ENCODE measurements at places on chromosomes 7 and 10.

- DNase-seq = peak; percentile 52
Observed at GRCh38 chr10:16777473-16778370, 39.5 kb downstream of the RSU1 start.

GRCh38 chr7:150481186-150481920 lies 30.9 kb downstream of the GIMAP8 start:
- DNase-seq = no peak

DNA sequence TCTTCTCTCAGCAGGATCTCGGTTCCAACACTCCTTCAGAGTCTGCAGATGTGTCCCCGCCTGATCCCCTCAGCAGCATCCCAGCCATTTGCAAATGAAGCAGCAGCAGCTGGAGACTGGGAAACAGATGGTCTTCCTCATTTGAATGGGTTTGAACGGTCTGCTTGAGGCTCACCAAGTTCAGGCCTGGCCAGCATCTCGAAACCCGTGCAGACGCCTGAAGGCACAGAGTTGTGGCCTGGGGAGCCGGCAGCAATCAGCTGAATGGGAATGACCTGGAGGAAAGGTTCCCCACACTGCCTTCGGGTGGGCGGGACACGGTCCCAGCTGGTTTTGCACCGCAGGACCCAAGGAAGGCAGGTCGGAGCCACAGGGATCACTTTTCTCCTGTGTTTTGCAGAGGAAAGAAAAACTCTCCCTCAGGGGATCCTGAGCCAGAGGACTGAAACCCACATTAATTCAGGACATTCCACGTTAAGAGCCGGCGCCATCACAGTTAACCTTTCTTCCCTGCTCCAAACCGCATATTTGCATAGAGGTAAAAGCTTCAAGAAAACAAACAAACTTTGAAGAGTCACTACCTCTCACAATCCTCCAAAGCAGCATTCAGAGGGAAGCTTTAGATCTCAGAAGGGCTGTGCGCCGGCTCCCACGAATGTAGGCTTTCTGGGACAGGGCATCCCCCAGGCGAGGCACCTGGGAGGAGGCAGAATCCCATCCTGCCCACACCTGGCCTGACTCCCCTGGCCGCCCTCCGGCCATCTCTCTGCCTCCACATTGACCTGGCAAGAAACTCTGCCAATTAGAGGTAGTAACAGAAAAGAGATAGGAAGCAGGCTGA lies 17.7 kb downstream of the FGFR2 start:
- DNase-seq = no peak

DNA sequence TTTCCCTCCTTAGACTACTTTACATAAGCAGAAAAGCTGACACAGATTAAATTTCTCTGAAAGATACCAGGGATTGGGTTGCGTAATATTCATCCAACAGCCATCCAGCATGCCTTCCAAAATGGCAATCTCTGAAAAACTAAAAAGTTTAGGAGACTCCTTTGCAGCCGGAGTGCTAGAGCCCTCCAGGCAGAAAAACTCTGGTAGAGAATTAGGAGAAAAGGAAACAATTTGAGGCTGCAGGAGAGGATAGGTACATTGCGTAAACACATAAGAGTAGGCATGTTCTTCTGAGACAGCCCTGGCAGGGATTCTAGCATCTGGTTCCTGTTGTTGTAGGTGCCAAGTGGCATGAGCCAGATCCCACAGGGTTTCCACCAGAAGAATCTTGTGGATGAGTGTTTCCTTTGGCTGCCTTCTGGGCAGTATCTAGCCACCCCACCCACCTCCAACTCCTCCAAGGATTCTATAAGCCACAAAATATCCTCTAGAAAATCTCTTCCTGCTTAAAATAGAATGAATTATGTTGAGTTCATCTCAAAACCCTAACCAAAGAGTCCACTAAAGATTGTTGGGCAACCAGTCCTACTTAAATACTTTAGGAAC lies 402.4 kb downstream of the HGF start:
- peak; percentile 93 for DNase-seq

GRCh38 chr7:25775999-25776743 lies 375.8 kb upstream of the NFE2L3 start:
- no peak for DNase-seq

GRCh38 chr7:53209129-53209528 lies 173.7 kb downstream of the POM121L12 start:
- DNase-seq = no peak

DNA sequence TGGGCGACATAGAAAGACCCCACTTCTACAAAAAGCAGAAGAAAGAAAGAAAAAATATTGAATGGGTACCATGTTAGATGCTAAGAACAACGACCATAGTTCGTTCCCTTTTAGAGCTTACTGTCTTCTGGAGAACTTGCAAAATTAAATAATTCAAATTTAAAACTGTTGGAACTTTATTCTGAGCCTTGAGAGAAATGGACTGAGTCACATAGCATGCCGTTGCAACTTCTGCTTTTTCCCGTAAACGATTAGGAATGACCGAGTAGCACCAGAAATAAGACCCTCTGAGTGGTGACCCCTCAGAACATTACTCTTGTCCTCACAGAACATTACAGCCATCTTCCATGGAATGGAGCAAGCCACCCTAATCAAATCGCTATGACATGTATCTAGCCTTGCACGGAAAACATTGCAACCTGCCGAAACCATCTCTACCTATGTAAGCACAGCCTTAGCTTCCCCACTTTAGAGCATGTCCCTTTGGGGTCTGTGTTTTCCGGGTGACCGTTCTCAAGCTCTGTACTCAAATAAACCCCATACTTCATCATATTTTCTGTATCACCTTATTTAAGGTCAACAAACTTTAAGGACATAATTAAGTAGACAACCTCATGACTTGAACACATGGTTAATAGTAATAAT lies 179.1 kb downstream of the PRKCQ start:
- no peak for DNase-seq

DNA sequence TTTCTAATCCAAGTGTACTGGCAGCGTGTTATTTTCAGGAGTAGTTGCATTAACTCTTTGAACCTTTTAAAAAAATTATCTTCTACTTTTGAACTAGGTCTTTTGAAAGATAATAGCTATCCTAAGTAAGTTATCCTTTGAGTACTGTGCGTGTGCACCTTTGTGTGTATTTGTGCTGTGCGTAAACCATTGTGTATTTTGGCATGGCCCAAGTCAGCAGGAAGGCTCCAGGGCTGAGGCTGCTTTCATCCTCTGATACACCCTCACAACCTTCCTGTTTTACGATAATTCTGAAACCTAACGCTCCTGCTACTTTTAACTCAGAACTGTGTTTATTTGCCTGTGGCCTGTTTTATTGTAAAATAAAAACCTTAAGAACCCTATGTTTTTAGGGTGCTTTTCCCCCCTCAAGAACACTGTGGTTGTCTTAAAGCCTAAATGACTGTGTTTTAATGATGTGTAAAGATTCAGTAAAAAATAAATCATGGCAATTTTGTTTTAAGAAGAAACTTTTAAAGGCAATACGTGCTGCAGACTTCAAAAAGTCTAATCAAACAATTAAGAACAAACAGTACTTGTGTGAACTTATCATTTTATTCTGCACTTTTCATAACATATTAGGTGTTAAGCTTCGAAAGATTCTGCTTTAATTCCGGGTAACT lies 57.5 kb downstream of the HDAC9 start:
- DNase-seq = no peak

- peak; percentile 79 for DNase-seq
Observed at GRCh38 chr10:5945561-5946418, 31.6 kb downstream of the IL15RA start.

- DNase-seq = peak; percentile 29
Observed at GRCh38 chr7:12244129-12244528, 33.0 kb downstream of the TMEM106B start.

DNA sequence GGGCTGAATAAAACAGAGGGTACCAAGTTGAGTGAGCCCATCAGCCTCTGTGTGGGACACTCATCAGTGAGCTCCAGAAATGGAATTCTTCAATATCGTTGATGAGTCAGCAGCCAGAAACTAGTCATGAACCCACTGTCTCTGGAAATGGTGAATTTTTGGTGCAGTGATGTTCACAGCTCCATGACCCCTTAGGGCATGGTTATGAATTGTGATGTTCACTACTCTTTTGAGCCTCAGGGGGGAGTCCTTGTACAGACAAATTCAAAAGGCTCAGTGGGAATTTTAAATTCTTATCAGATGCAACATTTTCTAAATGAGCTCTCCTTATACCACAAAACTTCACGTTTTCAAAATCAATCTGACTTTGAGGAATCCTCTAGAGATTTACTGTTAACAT lies 335.7 kb downstream of the PHTF2 start:
- DNase-seq = peak; percentile 48

DNA sequence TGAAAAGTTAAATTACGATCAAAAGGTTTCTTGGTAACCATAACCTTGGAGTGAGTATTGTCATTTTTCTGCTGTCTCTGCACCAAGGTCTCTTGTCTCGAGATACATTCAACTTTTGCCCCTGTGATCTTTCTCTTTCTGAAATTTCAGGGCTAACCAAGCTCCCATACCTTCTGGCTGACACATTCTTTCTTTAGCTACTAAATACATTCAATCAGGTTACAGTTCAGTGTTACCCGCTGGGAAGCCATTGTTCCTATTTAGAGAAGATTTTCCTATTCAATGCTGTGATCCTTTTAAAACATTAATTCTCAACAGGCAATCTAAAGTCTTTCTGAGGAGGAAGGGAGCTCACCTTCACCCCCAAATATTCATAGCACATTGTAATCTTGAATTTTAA lies 22.9 kb upstream of the DMTF1 start:
- DNase-seq = no peak

DNA sequence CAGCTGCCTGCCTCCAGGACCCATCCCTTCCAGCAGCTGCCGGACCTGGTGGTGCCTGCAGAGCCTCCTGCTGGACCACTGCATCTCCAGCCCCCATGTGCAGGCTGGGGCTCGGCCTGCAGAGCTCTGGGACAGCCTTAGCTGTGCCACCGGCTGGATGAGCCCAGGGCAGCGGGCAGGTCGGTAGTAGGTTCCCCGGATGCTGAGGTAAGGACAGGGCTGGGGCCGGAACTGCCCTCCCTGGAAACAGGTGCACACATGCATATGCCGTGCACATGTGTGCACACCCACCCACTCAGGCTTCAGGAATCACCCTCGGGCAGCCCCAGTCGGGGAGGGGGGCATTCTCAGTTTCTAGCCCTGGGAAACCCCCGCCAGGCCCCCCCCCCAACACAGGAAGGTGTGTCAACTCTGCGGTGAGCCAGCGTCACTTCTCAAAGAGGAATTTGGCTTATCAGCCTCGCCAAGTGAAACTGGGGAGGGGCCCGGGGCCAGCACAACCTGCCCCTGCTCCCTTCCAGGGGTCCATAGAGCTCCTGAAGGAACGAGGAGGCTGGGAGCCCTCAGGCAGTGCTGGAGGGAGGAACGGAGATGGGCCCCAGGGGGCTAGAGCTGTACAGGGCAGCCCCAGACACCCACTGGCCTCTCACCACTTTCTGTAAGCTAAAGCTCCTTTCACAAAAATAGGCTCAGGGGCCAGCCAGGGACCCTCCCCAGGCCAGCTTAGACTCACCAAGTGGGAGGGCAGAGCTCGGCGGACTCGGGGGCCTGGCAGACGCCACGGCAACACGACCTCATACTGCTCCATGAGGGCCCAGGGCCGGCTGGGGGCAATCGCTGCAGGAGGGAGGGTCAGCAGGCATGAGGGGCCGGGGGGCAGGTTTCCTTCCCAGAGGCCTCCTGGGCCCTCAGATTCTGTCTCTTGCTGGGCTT lies 1.7 kb downstream of the ADAM8 start:
- no peak for DNase-seq

DNA sequence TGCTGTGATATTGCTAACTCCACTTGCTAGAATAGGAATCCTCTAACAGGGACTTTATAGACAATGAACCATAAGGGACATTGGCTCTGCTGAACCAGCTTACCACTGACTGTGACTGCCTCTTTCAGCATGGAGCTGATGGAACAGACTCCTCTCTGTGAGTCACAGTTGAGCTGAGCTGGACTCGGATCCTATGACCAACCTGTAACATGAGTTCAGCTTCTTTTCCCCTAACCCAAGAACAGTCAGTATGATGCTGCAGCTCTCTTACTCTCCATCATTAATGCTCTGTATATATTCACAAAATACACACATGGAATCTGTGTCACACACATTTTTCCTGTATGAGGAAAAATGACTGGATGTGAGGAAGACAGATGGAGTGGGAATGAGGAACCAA lies 177.9 kb upstream of the BET1 start:
- peak; percentile 80 for DNase-seq

DNA sequence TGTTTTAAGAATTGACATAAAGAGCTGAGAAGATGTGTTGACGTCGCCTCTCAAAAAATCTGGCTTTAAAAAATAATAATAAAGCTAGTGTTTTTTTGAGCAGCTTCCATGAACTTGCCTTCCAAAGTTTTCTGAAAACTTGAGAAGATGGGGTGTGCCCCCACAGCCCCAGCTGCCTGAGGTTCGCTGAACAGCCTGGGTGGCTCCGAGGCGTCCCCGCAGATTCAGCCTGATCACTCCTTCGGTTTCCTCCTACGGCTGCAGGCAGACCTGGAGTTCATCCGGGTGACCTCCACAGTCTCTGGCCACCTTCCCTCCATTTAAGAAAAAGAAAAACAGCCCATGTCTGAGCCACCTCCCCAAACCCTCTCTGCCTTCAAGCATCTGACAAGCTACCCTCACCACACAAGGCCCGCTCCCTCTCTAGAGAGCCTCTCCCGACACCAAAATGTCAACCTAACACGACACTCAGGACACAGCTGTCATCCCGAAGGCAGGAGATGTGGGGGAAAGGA lies 177.8 kb downstream of the PTPRN2 start:
- no peak for DNase-seq
